Activated B cell treated with CpG ODN at 0.5 μM for 24 hours (primary cell): ENCODE measurements at places on chromosomes 7 and 10. TPM values are rescaled to one million over a fixed set of nuclear protein-coding genes. Genes with fewer than 3 reads are reported as not detected.

- no peaks in the 10 kb centered on the region for H3K4me1 ChIP-seq
- no peaks in the 10 kb centered on the region for H3K36me3 ChIP-seq
- H3K27me3 ChIP-seq = peaks cover 9% of the 10 kb centered on the region
- H3K4me3 ChIP-seq = no peak overlapping the region
Measured at GRCh38 chr7:12199363-12199762, 11.7 kb upstream of the TMEM106B start.

GRCh38 chr7:79308192-79308591 is 145.3 kb downstream of the MAGI2 start:
- DNase-seq = no peak
- no peaks in the 10 kb centered on the region for H3K4me1 ChIP-seq

Gene TEX47
- not detected in 2 replicates for total RNA-seq

DNA sequence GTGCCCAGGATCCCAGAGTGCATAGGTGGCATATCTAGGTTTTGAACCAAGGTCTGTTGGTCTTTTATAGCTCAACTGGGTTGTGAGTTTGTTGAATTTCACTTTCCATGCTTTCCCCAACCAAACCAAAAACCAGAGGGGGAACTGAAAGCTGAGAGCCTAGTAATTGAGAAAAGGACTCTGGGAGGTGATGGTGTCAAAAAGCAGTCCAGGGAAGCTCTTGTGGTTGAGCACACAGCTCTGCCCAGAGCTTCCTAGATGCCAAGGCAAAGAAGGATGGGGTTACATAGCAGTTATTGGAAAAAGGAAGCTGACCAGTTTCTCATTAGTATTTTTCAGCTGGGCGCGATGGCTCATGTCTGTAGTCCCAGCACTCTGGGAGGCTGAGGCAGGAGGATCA is 9.9 kb downstream of the POR start:
- H3K27ac ChIP-seq = no peak overlapping the region
- no peak overlapping the region for H3K4me3 ChIP-seq
- DNase-seq = no peak
- H3K4me1 ChIP-seq = peaks cover 25% of the 10 kb centered on the region

DNA sequence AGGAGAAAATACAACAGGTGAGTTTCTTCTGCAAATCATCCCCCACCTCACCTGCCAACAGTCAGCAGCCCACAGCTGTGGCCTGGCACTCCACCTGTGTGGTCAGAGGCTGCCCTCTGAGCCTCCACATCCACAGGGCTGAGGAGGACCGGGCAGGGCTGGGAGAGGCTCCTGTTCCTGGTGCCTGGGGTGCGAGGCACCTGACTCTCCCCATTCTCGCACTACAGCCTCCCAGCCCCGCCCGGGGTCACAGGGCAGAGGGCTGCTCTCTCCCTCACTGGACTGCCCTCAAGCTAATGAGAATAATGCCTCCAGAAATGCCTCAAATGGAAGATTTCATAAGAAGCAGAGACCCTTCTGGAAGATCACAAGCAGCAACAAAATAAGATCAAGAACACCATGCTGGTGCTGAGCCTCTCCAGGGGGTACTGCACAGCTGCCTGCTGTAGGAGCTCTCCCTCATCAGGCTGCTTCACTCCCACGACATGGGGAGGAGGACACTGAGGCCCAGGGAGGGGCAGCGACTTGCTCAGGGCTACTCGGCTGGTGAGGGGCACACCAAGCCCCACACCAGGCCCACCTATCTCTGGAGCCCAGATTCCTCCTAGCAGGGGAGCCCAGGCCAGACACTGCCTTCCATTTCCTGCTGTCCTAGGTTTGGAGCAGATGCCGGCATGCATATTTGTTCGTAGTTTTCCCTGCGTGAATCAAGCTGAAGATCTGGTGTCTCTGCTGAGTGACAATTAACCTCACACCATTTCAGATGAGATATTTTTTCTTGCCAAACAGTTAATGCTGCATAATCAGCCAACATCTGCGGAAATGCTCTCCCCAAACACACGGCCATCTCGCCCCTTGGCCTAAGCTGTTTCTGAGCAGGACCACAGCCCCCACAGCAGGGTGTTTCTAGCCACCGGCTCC is 76.5 kb downstream of the FAM53B start:
- H3K36me3 ChIP-seq = peaks cover 73% of the 10 kb centered on the region
- DNase-seq = no peak
- peak overlapping the region; percentile 68 for H3K27ac ChIP-seq
- H3K4me1 ChIP-seq = peaks cover 45% of the 10 kb centered on the region
- H3K4me3 ChIP-seq = no peak overlapping the region

Gene TUBAL3
- total RNA-seq = not detected in 2 replicates

DNA sequence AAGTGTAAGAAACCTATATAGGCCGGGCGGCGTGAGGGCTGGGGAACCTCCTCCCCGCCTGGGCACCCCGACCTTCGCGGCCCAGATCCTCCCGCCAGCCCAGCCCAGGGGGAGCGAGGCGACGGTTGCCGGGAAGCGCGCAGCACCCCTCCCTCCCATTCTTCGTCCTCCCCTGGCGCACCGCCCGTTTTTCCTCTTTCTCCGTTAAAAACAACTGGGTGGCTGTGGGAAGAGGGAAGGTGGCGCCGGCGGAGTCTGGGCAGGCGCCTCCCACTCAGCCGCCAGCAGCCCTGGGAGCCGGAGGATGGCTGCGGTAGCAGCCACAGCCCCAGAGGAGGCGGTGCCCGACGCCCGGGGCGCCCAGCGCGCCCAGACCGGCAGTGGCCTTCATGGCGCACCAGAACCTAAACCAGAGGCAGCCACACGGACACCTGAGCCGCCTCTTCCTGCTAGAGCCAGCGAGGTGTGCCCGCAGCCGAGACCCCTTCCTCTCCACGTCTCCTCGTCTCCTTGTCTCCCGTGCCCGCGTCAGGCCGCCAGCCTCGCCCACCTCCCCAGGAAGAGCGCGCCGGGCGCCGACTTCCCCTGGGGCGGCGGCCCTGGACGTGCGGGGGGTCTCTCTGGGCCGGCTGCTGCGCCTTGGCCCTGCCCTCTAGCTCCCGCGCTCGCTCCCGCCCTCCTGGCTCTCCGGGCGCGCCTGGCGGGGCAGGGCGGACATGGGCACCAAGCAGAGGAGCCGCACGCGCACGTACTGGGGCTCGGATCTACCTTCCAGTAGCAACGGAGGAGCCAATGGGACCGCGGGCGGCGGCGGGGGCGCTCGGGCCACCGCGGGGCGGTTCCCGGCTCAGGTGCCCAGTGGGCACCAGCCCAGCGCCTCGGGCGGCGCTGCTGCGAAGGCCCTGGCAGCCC is 32.8 kb upstream of the SFTPD start:
- peaks cover 11% of the 10 kb centered on the region for H3K4me1 ChIP-seq
- peak; percentile 20 for DNase-seq
- H3K4me3 ChIP-seq = peak overlapping the region; percentile 64

GRCh38 chr7:43784030-43784584 is 25.6 kb downstream of the BLVRA start:
- H3K36me3 ChIP-seq = peaks cover 4% of the 10 kb centered on the region
- H3K27me3 ChIP-seq = no peaks in the 10 kb centered on the region
- H3K27ac ChIP-seq = no peak overlapping the region
- no peak for DNase-seq
- no peaks in the 10 kb centered on the region for H3K4me1 ChIP-seq
- no peak overlapping the region for H3K4me3 ChIP-seq

DNA sequence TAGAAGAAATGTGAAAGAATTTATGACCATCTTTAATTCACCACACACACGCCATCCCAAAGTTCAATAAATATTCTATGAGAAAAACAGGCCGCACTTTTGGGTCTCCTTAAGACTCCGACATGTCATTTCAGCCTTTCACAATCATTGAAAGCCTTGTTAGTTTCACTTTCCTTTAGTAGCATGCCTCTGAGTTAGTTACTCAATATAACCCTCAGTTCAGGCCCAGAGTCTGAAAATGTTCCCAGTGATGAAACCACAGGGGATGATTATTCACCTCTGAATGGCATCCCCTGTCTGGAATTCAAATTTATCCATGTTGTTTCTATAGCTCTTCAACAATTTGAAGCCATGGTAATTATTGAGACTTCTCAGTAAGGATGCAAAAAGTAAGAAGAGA is 278.1 kb upstream of the NRP1 start:
- no peaks in the 10 kb centered on the region for H3K27me3 ChIP-seq
- H3K4me1 ChIP-seq = no peaks in the 10 kb centered on the region
- no peak for DNase-seq

- peaks cover 6% of the 10 kb centered on the region for H3K27me3 ChIP-seq
- H3K36me3 ChIP-seq = no peaks in the 10 kb centered on the region
- no peak for DNase-seq
- H3K4me3 ChIP-seq = no peak overlapping the region
- no peaks in the 10 kb centered on the region for H3K4me1 ChIP-seq
Measured at GRCh38 chr10:77187376-77187999, 450.1 kb downstream of the KCNMA1 start.

Gene HTR5A
- total RNA-seq = not detected in 2 replicates

Gene WNT8B
- not detected in 2 replicates for total RNA-seq

Gene HMX3
- not detected in 2 replicates for total RNA-seq

- peaks cover 3% of the 10 kb centered on the region for H3K27me3 ChIP-seq
- no peaks in the 10 kb centered on the region for H3K36me3 ChIP-seq
- H3K4me1 ChIP-seq = no peaks in the 10 kb centered on the region
Measured at GRCh38 chr7:49839863-49840645, 66.6 kb downstream of the VWC2 start.

DNA sequence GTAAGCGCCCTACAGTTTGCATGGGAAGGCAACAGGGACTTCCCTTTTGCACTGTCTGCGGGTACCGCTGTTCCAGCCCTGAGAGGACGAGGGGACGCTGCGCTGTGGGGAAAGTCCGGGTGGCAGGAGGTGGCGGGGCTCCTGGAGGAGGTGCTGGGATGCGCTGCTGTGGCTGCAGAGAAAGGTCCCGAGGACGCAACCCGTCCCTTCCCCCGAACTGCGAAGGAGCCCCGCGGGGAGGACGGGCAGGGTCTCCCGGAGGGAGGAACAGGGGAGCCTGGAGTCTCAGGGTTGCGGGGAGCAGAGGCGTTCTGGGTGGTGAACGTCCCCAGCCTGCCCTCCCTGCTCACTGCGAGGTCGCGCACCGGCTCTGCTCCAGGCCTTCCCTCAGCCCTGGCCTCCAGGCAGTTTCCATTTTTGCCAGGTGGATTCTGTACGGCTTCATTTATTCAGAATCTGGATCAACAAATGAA is 91.6 kb downstream of the CXCL12 start:
- no peaks in the 10 kb centered on the region for H3K4me1 ChIP-seq
- DNase-seq = no peak
- no peak overlapping the region for H3K4me3 ChIP-seq

DNA sequence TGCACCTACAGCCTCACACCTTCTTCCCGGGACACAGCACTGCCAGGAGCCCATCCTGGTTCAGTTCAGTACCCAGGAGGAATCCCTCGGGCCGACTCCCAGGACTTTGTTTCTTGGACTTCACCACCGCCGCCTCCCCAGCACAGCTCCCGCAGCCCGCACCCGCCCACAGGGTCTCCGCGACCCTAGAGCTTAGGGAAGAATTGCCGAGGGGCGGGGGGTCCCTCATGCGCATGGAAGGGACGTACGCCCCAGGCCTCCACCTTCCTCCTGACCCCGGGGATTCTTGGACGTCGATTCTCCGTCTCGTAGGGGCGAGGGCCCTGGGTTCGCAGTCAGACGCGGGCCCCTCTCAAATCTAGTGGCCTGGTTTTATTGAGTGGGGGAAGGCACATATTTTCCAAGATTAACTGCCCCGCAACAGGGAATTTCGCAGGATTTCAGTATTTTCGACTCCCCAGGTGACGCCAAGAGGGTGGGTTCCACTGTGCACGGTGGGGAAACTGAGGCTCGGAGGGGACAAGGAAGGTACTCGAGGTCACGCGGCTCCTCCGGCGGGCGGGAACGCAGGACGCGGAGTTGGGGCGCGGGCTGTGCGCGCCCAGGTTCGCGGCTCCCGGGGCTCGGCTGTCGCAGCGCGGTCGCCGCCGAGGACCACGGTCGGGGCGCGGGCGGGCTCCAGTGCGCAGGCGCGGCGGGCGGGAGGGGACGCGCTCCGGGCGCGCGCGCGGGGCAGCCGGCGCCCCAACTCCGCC is at the start of gene ADCY1:
ADCY1 (plus strand) TSS at position 708 of the 755 bp plus-strand sequence. CDS start 176 bp downstream, outside the sequence.
- H3K27me3 ChIP-seq = peaks cover 30% of the 10 kb centered on the region
- H3K4me3 ChIP-seq = peak within 1 kb of the TSS; percentile 50
- H3K36me3 ChIP-seq = no peaks in the 10 kb centered on the region
- peaks cover 8% of the 10 kb centered on the region for H3K4me1 ChIP-seq
- H3K27ac ChIP-seq = no peak within 1 kb of the TSS

GRCh38 chr10:130804281-130804680 is 507.2 kb downstream of the TCERG1L start:
- H3K36me3 ChIP-seq = no peaks in the 10 kb centered on the region
- no peak for DNase-seq
- no peak overlapping the region for H3K27ac ChIP-seq
- H3K4me1 ChIP-seq = no peaks in the 10 kb centered on the region
- no peak overlapping the region for H3K4me3 ChIP-seq

Gene TFEC
- 35.0 and 39.7 TPM in 2 replicates for total RNA-seq

Gene ADAMTS14
- total RNA-seq = 0.04 TPM in 1 of 2 replicates, not detected in the other

- no peak overlapping the region for H3K27ac ChIP-seq
- no peaks in the 10 kb centered on the region for H3K36me3 ChIP-seq
- DNase-seq = no peak
- H3K27me3 ChIP-seq = no peaks in the 10 kb centered on the region
Measured at GRCh38 chr10:94757916-94758315, 4.6 kb upstream of the CYP2C19 start.

- no peak overlapping the region for H3K27ac ChIP-seq
- H3K4me1 ChIP-seq = no peaks in the 10 kb centered on the region
- peaks cover 13% of the 10 kb centered on the region for H3K27me3 ChIP-seq
- no peaks in the 10 kb centered on the region for H3K36me3 ChIP-seq
- DNase-seq = no peak
Measured at GRCh38 chr7:30710669-30711068, 28.4 kb upstream of the CRHR2 start.

GRCh38 chr7:134686786-134687185 is 40.1 kb downstream of the BPGM start:
- H3K27ac ChIP-seq = no peak overlapping the region
- DNase-seq = no peak
- peaks cover 4% of the 10 kb centered on the region for H3K27me3 ChIP-seq
- H3K4me1 ChIP-seq = no peaks in the 10 kb centered on the region
- no peak overlapping the region for H3K4me3 ChIP-seq
- H3K36me3 ChIP-seq = no peaks in the 10 kb centered on the region

GRCh38 chr7:139618482-139619366 is 95.2 kb downstream of the CLEC2L start:
- H3K27me3 ChIP-seq = no peaks in the 10 kb centered on the region
- no peaks in the 10 kb centered on the region for H3K4me1 ChIP-seq
- H3K4me3 ChIP-seq = no peak overlapping the region

GRCh38 chr10:77431209-77431611 is 206.4 kb downstream of the KCNMA1 start:
- no peak overlapping the region for H3K4me3 ChIP-seq
- no peaks in the 10 kb centered on the region for H3K4me1 ChIP-seq
- DNase-seq = no peak
- peaks cover 7% of the 10 kb centered on the region for H3K27me3 ChIP-seq
- H3K27ac ChIP-seq = no peak overlapping the region

DNA sequence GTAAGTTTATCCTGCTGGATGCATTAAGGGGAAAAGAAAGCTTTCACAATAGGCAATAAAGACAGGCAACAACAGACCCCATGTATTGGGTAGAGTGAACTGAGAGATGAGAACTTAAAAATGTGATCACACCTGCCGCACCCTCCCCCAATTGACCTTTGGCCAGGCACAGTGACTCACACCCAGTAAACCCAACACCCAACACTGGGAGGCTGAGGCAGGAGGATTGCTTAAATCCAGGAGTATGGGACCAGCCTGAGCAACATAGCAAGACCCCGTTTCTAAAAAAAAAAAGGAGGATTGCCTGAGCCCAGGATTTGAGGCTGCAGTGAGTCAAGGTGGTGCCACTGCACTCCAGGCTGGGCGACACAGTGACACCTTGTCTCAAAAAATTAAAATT is 86.9 kb downstream of the MPP7 start:
- no peaks in the 10 kb centered on the region for H3K27me3 ChIP-seq
- no peaks in the 10 kb centered on the region for H3K36me3 ChIP-seq
- no peaks in the 10 kb centered on the region for H3K4me1 ChIP-seq
- no peak for DNase-seq
- H3K27ac ChIP-seq = no peak overlapping the region
- H3K4me3 ChIP-seq = no peak overlapping the region
